ENCODE measurements at places on chromosomes 2 and 18.

DNA sequence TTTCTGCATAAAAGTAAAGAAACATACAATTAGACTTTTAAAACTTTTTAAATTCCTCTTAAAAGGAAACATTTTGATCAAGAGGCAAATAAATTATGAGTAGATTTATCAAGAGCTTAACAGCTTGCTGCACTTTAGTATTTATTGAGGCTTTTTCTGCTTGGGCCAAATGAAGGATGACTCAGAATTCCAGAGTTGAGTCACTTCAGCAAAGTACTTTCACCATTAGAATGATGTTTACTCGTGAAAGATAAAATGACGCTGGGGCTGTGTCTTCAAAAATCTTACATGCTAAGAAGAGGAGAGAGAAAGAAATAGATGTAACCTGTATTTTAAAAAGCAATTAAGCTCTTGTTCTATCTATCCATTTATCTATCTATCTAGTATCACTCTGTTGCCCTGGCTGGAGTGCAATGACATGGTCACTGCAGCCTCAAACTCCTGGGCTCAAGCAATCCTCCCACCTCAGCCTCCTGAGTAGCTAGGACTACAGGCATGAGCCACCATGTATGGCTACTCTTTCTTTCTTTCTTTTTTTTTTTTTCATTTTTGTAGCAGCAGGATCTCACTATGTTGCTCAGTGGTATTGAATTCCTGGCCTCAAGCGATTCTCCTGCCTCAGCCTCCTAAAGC is 75.3 kb upstream of the RIOK3 start:
- DNase-seq = no peak

DNA sequence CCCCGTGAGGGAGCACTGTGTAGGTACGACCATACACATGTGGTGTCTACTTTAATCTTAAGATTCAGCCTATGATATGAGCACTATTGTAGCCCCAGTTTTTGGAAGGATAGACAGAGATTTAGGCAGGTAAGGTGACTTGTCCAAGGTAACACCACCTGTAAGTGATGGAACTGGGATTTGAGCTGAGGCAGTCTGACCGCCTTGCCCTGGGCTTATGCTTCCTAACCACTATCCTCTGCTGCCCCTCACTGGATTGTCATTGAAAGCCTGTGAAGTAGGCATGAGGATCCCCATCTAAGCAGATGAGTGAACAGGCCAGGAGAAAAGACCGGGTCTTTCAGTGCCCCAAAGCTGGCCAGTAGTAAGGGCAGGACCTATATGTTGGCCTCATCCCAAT is 343.8 kb downstream of the CYRIA start:
- no peak for DNase-seq

DNA sequence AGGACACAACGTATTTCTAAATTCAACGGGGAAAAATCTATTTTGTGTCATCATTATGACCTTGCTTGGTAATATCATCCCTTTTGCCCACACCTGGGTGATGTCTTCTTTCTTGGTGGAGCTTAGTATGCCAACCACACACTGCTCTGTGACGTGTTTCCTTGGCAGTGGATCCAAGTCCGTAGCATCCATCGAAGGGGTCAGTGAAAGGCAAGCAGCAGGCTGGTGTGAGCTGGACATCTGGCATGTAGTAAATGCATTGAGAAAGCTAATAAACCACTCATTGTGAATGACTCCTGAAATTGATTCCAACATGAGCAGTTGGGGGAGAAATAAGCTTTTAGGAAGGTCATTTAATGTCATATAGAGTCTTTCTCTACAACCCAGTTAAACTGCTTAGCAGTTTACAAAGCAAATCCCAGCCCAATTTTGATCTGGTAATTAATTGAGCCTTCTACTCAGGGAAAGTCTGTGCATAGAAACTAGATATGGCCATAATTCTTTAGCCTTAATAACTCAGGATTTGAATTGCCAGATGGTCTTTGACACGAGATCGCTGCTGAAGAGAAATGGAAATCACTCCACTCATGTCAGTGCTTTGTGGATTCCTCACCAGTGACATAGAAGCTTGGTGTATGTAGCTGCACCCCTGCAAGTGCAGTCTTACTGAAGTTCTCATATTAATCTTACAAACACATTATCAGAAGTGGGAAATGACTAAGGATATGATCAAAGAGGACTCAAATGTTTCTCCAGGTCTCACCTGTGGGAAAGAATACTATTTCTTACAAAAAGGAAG is 494.8 kb downstream of the CMPK2 start:
- DNase-seq = no peak

GRCh38 chr2:1723397-1724042 is 20.8 kb downstream of the PXDN start:
- no peak for DNase-seq

DNA sequence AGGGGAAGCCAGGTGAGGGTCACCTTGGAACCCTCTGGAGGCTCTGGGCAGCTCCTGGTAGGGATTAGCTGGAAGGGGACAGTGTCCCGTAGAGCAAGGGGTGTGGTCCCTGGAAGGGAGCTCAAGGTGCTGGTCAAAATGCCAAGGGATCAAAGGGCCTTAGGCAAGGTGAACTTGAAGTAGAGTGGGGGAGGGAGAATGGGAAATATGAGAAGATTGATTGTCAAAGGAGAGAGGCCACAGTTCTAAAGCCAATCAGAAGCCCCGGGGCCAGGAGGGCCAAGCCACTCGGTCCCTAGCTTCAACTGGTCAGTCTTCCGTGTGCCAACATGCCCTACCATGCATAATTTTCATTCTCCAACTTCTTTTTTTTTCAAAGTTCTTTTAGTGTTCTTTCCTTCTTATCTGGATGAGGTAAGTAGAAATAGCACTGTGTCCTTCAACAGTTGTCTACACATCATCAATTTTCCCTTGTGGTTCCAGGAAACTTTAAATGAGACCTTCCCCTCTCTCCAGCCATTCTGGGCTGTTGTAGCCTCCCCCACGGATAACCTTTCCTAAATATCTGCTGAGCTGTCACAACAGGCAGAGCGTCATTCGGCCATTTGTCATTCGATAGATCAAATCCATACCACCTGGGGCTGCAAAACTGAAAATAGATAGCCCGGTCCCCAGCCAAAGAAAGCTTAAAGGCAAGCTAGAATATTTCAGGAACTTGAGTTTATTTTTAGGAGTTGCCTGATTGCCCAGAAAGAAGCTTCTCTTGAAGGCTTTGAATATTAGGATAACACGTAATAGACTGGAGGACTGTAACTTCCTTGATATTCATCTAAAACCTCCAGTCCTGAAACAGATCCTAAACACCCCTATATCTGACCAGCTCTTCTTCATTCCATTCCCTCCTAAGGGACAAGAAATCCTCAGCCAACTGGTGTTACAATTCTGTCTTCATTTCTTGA is 83.3 kb downstream of the ALPK2 start:
- DNase-seq = no peak

DNA sequence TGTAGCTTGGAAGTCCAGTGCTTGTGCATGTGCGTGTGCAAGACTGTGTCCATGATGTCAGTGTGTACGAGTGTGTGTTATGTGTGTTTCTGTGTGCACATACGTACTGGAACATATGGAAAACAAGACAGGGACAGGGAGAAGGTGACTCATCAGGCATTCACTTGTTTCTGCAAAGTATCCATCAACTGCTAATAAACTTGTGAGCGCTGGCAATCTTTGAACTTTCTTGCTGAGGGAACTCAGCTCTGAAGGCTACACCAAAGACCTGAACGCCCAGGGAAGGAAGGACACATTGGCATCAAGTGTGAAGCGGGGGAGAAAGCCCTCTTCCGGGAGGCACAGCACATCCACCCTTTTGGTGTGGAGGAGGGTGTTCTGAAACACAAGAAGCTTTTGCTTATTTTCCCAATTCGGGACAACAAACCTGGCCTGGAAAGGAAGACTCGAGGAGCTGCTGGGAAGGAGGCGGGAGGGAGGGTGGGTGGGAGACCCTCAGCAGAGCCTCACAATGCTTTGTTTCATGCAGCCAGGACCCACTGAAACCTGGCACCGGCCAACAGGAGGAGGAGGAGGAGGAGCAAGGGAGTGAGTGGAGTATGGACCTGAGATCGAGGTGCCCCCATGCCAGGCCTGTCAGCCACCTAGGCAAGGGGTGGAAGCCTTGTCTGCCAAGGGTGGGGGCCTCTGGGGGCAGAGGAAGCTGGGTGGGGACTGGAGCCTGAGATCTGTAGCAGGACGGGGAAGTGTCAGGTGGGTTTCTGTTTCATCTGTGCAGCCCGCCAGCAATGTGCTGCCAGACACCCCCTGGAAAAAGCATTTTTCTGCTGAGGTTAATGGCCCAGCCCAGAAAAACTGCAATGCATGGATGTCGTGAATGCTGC is 26.8 kb downstream of the SMAD7 start:
- DNase-seq = no peak

GRCh38 chr2:647691-648231 is 29.4 kb downstream of the TMEM18 start:
- no peak for DNase-seq

DNA sequence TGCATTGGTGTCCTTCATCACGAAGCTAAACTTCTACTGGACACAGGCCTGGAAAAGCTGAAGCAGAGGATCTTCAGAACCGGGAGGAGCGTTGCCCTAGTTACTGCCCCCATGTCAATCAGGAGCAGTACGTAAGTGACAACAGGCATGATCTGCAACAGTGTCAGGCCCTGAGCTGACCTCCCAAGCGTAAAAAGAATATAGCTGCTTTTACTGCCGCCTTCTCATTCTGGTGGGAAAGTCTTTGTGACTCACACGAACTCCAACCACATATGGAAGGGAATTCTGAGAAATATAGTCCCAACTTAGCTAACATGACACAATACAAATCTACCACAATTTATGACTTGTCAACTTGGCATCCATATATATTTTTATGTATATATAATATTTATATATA is 1007.7 kb upstream of the CDH2 start:
- no peak for DNase-seq

GRCh38 chr2:113240915-113241911 is 37.5 kb downstream of the PAX8 start:
- DNase-seq = no peak
